ENCODE measurements at places on chromosomes 1 and 21.
A peak's percentile ranks its signal among the peaks of the same experiment; 100 is the strongest.

- no peak for DNase-seq
These were observed 12.7 kb upstream of the EPHB2 start for GRCh38 chr1:22697980-22698379.

- DNase-seq = no peak
These were observed 38.4 kb upstream of the SPAG17 start for GRCh38 chr1:118223426-118223825.

DNA sequence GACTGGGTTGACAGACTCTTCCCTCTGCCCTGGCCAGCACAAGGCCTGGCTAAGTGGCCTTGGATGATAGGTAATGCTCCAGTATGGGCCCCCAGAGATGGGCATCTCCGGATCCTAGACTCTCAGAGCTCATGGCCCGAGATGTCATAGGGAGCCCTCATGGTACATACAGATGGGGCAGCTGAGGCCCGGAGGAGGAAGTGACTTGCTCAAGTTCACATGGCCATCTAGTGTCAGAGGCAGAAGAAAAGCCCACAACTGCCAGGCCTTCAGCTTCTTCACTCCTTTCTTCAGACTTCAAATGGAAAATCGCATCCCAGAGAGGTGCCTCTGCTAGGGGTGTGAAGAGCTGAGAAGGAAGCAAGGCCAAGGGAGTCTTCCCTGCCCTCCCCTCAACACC is 46.8 kb upstream of the SYNC start:
- DNase-seq = no peak

DNA sequence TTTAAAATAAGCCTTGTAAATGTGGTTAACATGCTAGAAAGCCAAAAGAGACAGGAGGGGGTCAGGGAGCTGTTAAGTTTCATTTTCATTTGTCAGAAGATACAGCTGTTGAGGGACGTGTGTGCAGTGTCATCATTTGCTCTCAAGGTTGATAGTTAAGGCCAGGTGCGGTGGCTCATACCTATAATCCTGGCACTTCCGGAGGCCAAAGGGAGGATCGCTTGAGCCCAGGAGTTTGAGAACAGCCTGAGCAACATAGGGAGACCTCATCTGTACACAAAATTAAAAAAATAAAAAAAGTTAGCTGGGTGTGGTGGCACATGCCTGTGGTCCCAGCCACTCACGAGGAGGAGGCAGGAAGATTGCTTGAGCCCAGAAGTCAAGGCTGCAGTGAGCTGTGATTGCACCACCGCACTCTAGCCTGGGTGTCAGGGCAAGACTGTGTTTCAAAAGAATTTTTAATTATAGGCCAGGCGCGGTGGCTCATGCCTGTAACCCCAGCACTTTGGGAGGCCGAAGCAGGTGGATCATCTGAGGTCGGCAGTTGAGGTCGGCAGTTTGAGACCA is 22.7 kb downstream of the ZBTB8OS start:
- no peak for DNase-seq

- DNase-seq = peak; percentile 4
These were observed at the start of gene ACTL8 for GRCh38 chr1:17755120-17755519. Gene ACTL8, plus strand, starts transcription at chr1:17755333. Its CDS starts 67,676 bp downstream, at chr1:17823009.

DNA sequence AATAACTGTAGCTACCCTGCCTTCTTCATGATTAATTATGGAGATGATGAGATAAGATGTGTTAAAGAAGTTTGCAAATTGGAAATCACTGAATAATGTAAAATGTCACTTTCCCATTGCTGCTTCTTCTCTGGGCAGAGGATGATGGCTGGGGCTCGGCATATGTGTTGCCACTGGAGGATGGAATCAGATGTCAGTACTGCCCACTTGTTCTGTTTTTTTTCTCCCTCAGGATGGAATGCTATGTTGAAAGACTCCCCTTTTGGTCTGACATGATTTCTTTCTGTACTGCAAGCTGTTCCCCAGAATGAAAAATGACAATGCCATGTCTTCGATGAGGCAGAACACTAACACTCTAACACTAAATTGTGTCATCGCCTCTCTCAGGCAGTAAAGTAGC is 373.9 kb upstream of the SPAG17 start:
- DNase-seq = no peak

DNA sequence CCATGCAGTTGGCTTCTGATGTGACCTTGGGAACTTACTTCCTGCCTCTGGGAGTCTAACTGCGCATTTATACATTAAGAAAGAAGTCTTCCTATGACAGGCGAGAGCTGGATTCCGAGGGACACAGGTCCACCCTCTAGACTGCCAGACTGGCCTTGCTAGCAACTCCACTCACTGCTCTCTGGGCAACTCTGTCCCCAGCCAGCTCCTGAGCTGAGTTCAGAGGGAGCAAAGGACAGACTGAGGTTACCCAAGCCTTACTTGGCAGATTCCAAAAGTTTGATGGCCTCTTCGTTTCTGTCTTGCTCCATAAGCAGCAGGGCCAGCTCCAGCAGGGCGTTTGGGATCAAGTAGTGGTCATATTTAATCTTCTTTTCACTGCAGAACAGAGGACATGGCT is 41.8 kb downstream of the TTC39A start:
- no peak for DNase-seq

- no peak for DNase-seq
These were observed 67.9 kb upstream of the L1TD1 start for GRCh38 chr1:62126579-62127290.

DNA sequence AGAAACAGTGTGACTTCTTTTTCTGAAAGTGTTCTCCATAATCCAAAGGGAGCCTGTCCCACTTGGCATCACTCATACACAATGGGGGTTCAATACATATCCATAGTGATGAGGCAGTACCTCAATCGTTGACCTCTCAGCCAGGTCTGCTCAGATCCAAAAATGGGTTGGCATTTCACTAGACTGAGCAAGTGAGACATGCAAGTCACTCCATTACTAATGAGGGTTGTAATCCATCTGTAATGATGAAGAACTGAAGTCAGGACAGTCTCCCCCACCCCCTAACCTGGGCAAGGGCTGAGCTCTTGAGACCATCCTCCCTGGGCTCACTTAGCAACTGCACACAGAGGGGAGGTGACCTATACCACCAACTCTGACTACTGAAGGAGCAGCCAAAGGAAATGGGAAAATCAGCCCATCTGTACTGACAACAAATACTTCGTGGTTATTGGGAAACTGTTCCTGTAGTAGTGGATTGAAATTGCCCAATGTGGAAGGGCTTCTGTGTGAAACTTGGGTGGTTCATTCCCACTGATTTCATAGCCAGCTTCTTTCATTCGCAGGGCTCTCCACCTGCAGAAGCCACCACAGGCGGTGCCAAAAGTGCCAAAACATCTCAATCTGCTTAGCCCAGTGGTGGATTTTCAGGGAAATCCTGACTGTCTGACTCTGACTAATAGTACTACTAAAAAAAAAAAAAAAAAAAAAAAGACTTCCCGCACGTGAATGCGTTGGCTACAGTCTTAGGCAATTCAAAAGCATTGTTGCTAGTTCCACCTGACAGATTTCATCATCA is 5.0 kb downstream of the NGF start:
- no peak for DNase-seq

DNA sequence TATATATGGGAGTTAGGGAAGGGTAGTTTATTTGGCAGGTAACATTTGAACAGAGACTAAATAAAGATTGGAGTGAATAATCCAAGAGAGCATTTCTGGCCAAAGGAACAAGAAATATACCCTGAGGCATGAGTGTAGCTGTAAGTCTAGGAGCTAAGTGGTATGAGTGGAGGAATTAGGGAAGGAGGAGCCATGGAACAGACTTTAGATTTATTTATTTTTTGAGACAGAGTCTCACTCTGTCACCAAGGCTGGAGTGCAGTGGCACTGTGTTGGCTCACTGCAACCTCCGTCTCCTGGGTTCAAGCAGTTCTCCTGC is 18.4 kb downstream of the CAPZA1 start:
- no peak for DNase-seq

DNA sequence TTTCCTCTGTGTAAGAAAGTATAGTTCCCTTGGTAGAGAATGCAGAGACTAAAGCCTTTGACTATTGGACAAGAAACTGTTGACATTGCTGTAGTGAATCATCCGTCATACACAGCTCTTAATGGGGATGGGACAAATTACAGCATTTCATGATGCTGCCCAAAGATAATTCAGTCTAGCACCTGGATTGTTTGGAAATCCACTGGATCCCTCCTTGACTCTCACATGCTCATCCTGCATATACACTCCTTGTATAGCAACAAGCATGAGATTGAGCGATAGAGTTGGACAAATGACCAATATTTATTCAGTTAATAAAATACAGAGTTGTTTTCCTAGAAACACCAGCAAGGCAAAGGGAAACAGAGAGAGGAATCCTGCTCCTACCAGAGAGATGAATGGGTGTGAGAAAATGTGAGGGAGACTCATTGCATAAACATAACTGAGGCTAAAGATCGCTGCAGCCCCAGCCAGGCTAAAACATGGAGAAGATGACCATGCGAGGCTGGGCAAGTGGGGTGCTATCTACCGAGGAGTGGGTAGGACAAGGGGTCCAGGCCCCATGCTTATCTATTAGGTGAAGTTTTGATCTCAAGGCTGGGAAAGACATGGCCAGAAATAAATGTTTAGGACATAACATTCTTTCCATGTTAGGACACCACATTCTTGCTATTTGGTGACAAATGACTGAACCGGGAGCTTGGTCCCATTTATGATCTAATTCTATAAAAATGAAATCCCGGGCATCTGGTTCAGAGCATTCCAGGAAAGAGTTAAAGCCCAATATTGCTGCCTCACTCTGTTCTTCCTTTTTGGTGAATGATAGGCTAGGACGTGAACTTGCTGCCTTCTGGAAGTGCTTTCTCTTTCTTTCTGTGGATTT is 153.2 kb downstream of the TGFB2 start:
- no peak for DNase-seq

DNA sequence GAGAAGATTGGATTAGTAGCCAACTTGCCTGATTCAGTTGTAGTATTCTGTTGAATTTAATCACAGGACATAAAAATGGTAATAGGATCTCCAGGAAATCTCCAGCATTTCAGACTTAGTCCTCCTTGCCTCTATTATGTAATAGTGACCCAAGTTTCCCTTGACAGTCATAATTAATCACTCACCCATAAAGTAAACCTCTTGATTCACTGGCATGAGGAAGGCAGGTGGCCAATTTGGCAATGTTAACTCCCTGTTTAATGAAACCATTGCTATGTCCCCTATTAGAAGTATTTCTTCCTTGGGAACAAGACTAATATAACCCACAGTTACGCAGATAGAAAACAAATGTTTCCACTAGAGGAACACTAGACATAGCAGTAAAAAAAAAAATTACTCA is 604.8 kb upstream of the CXADR start:
- no peak for DNase-seq

- DNase-seq = no peak
These were observed 1.9 kb downstream of the MAP3K6 start for GRCh38 chr1:27364696-27365371.

- no peak for DNase-seq
These were observed 47.4 kb downstream of the ZNF281 start for GRCh38 chr1:200362421-200362820.

GRCh38 chr1:56370513-56370912 is 208.8 kb downstream of the PLPP3 start:
- DNase-seq = no peak

DNA sequence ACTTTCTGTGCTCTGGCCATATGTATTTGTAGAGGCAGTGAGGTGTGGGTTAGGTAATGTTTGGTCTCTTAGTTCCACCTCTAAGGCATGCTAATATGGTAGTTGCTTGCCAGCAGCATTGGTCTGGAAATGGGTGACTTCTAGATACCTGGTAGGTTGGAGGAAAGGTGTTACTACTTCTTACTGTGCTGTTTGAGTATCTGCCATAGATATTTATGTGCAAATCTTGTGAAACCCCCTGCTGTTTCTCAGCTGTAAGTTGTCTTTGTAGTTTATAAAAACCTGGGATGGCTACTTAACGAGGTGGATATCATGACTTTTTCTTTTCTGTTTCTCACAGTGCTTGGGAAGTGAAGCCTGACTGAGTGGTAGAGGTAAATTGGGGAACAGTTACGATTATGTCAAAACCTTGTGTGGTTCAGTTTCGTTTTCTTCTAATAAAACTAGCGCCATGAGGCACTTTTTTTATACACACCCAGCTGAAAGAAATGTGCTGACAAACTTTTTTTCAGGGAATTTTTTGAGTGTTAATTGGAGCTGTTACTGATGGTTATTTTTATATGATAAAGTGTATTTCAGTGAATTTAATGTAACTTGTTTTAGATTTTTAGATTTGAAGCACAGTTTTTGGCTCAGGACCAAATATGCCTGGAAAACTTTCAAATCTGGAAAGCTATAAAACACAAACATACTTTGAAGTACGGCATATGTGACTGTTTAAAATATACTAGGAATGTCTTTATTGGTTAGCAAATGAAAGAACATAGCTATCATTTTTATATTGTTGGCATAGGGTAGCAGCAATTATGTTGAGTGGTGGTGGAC is 42.1 kb downstream of the CAMSAP2 start:
- no peak for DNase-seq

GRCh38 chr1:178933105-178933561 is 62.3 kb upstream of the ANGPTL1 start:
- DNase-seq = no peak

GRCh38 chr1:152111515-152111968 is 3.7 kb downstream of the TCHH start:
- DNase-seq = peak; percentile 21

DNA sequence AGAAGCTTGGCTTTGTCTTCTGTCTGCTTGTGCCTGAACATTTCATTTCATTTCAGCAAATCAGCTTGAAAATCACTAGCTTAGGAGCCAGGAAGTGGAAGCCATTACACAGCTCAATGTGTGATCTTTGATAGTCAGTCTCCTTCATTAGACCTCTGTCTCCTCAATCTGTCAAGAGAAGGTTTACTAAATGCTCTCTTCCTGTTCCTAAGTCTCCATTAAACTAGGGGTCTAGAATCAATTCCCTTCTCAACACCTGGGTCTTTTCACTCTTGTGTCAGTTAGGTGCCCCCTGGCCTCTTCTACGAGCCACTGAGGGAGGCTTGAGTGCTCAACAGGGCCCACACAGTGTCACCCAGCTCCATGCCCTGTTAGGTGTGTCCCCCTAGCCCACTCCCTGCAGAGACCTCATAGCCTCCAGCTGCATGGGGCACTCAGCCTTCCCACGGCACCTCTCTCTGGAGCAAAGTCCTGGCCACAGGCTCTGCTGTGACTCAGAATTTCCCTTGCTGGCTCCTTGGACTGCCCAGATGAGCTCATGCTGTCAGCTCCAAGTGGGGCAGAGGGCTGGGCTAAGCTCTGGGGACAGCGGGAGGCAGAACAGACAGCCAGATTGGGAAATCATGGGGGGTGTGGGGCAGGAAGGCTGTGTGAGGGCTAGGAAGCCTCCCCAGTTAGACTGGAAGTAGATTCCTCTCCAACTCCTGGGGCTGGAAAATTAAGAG is 115.7 kb upstream of the IPO9 start:
- no peak for DNase-seq

DNA sequence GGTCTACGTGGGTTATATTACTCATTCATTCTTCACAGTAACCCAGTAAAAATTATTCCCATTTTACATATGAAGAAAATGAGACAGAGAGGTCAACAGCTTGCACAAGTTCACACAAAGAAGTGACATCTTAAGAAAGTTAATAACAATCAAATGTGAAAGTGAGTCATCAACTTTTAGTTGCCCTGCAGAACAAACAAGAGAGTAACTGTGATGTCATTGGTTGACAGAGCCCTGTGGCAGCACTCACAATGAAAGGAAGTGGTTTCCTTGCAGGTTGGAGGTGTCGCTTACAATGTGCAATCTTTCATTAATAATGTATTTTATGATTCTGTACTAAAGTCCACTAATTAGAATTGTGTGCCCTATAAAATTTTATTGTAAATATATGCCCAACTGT is 369.6 kb downstream of the RYR2 start:
- DNase-seq = no peak
